Right ventricle myocardium superior (tissue), 1 donor: ENCODE measurements at places on chromosomes 13 and 19. TPM values are rescaled to one million over a fixed set of nuclear protein-coding genes. Genes with fewer than 3 reads are reported as not detected.

DNA sequence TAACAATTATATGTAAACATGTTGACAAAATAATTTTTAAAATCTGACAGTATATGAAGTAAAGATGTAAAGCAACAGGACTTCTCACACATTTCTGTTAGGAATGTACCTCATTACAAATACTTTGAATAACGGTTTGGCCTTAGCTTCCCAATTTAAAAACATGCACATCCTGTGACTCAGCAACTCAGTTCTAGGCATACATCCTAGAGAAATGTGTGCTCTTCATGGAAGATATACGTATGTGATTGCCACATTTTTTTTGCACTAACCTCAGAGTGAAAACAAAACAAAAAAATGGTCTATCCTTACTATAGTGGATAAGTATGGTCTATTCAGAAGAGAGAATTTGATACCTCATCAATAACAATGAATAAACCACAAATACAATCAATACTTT, 314.6 kb downstream of the LIG4 start:
- DNase-seq = no peak

GRCh38 chr19:28500982-28501630, 711.8 kb downstream of the UQCRFS1 start:
- no peak for DNase-seq

DNA sequence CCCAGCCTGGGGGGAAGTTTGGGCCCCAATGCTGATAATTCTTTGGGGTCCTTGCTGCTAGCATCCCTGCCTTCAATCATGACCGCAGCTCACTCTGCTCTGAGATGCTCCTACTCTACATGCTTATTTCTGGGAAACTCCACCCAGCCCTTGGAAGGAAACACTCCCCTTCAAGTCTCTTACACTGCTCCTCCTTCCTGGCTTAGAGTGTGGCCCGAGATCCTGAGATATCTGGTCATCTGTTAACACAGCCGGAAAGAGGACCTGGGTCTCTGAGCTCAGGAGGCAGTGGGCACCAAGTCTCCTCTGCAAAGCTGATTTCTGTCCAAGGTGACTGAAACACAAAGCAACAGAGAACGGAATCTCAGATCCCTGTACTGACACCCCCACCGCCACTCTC, 33.0 kb downstream of the CYP4F2 start:
- DNase-seq = no peak

- no peak for DNase-seq
Observed at GRCh38 chr13:99465454-99465853, 35.8 kb upstream of the TM9SF2 start.

The NLRP11 gene
- not detected for total RNA-seq

The PGLYRP2 gene
- total RNA-seq = not detected

The NTF4 gene
- total RNA-seq = 0.48 TPM

The TRIM28 gene
- 132 TPM for total RNA-seq
